NCI-H524 treated with DMSO at 0.1 percent for 48 hours (cell line): ENCODE measurements at places on chromosomes 7 and 10.

DNA sequence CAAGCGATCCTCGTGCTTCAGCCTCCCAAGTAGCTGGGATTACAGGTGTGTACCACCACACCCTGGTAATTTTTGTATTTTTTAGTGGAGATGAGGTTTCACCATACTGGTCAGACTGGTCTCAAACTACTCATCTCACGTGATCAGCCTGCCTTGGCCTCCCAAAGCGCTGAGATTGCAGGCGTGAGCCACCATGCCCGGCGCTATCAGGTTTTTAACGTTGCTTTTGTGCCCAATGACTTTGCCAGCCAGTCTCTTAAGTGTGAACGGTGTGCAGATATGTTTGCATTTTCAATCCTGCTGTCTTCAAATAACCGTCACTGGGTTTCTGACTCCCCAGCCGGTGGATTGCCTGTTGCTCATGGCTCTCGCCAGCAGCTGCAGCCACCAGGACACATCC lies 201.8 kb upstream of the PPP2R2D start:
- no peak for DNase-seq

- no peak for DNase-seq
Observed at GRCh38 chr7:107103369-107103768, 58.9 kb downstream of the PRKAR2B start.

DNA sequence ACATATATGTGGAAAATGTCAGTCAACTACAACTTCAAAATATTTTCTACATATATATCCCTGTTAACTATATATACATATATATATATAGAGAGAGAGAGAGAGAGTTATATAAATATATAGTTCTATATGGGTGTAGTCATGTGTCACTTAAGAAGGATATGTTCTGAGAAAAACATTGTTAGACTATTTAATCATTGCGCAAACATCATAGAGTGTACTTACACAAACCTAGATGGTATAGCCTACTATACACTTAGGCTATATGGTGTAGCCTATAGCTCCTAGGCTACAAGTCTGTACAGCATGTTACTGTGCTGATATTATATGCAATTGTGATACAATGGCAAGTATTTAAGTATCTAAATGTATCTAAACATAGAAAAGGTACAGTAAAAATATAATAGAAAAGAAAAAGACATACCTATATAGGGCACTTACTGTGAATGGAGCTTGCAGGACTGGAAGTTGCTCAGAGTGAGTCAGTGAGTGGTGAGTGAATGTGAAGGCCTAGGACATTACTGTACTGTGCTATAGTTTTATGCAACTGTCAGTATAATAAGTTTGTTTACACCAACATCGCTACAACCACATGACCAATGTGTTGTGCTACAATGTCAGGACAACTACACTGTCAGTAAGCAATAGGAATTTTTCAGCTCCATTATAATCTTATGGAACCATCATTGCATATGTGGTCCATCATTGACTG lies 18.0 kb upstream of the FGL2 start:
- no peak for DNase-seq

DNA sequence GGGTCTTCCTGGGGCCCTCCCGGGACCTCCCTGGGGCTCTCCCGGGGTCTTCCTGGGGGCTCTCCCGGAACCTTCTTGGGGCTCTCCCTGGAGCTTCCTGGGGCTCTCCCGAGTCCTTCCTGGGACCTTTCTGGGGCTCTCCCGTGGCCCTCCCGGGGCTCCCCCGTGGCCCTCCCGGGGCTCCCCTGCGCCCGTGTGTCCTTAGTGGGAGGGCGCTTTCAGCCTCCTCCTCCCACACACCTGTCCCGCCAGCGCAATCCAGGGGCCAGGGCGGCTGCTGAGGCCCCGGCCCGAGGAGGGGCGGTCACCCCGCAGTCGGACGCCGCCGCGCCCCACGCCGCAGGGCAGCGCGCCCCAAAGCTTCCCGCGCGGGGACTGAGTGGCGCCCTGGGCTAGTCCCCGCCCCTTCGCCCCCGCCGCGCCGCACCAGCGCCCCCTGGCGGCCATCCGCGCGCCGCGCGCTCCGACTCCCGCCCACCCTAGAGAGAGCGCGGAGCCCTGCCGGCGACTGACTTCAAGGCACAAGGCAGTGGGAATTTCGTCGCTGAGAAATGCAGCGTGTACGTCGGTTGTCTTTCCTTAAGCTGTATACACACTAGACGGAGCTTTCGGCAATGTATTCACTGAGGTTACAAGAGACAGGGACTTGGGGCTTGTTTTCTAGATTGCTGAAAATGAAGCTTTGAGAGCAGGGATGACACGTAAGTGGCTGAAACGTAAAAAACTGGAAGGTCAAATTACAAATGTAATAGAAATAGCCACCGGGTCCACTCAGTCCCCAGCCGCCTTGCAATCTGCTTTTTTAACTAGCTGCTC lies 47.1 kb downstream of the INSIG1 start:
- no peak for DNase-seq

DNA sequence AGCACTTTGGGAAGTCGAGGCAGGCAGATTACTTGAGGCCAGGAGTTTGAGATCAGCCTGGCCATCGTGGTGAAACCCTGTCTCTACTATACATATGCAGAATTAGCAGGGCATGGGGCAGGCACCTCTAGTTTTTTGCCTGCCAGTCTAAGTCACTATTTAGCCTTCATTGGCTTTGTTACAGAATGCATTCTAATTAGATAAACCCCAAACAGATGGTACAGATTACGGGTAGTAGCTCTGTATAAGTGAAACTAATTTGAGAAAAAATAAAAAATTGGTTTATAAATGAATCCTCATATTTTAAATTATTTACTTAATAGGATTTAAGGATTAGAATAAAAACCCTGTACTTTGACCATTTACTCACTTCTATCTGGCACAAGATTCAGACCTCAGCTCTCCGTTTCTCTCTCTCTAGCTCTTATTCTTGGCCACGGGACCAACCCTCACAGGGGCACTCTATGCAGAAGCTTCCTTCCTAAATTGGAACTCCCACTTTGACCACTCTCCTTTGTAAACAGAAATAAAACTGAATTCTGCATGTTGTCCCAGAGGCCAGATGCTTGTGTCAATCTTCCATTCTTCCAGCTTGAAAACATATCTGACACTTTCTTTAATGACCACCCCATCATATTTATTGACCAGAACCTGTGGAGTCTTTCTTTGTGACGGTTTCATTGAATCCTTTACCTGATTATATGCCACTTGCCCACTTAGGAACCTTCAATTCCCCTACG lies 26.8 kb downstream of the BET1 start:
- no peak for DNase-seq

DNA sequence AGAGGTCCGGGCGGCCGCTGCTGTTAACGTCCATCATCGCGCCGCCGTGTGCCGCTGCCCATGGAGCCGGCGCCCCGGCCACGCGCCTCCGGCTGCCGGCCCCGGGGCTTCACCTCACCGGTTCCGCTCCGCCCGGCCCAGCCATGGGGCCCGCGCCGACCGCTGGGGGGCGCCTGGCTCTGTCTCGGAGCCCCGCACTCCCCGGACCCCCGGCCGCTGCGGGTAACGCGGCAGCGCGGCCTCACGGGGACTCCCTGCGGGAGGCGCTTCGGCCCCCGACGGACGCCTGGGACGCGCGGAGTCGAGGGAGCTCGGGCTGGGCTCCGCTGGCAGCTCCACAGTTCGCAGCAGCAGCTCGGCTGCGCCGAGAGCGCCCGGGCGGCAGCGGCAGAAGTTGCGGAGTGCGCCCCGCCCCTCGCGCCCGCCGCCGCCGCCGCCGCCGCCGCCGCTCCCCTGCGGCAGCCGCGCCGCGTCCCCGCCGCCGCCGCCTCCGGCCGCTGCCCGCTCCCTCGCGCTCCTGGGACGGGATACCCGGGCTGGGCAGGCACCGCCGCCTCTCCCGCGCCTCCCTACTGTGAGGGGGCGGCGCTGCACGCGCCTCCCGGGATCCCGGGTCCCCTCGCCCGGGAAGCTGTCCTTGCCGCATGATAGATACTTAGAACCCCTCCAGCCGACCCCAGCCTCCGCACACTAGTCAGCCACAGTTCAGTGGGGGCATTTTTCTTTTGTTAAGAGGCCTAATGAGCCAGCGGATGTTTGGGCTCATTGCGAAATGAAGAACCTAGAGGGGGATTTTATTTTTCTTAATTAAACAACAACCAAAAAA lies at the start of gene HTR7:
HTR7 (minus strand) TSS at position 405 of the 826 bp plus-strand sequence; CDS start at position 37, 368 bp downstream.
- no peak for DNase-seq

- DNase-seq: no peak
Observed at GRCh38 chr7:65239707-65240352, 133.8 kb upstream of the ZNF92 start.

- DNase-seq: no peak
Observed at GRCh38 chr10:62034096-62034640, 132.7 kb downstream of the ARID5B start.

GRCh38 chr7:157046681-157047080 lies 36.2 kb upstream of the MNX1 start:
- no peak for DNase-seq

- DNase-seq: no peak
Observed at GRCh38 chr7:123692471-123692877, 36.8 kb downstream of the LMOD2 start.

DNA sequence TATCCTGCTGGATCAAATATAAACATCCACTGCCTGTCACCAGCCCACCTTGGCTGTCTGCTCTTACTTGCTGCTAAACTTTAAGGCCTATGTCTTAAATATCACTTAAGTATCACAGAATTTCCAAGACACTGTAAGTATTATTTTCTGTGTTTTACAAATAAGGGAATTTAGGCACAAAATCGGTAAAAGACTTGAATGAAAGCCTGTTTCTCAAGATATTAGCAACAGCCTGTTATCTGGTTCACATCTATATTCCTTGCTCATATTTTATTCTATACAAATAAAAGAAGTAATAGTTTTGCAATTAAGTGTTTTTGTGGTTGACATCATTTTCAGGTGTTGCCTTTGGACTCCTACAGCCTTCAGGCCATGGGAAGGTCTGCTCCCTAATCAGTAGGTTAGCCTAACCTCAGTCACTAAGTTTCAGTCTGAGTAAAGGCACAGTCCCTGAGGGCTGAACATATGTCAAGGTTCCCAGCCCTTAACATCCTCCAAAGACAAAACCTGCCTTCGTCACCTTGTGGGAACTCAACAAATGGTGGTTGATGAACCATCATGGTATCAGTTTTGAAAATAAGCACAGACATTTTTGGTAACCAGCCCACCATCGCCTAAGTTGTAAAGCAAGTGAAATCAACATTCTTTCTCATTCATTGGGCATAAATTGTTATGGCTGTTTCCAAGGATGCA lies 127.1 kb downstream of the CREB5 start:
- DNase-seq: no peak

DNA sequence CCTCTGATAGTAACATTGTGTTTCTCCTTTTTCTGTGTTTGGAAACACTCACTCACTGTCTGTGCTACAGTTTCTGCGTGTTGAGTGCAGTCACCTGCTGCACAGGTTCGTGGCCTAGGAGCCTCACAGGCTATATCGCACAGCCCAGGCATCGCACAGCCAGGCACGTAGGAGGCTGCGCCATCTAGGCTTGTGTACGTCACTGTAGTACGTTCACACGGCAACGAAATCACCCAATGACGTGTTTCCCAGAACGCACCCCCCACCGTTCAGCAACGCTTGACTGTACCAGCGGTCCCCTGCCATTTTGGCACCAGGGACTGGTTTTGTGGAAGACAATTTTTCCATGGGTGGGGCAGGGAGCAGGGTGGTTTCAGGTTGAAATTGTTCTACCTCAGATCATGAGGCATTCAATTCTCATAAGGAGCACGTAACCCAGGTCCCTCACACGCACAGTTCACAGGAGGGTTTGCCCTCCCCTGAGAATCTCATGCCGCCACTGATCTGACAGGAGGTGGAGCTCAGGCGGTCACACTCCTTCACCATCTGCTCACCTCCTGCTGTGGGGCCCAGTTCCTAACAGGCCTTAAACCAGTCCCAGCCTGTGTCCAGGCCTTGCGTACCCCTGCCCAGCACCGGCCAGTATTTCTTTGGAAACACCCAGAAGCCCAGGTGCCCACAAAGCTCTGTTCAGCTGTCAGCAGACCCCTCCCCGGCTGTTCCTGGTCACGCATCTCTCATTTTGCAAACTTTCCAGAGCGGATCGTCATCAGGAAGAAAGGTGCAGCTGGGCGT lies 23.2 kb upstream of the PRKAR1B start:
- DNase-seq: peak; percentile 11

- DNase-seq: no peak
Observed at GRCh38 chr7:3538041-3538440, 237.0 kb downstream of the SDK1 start.

DNA sequence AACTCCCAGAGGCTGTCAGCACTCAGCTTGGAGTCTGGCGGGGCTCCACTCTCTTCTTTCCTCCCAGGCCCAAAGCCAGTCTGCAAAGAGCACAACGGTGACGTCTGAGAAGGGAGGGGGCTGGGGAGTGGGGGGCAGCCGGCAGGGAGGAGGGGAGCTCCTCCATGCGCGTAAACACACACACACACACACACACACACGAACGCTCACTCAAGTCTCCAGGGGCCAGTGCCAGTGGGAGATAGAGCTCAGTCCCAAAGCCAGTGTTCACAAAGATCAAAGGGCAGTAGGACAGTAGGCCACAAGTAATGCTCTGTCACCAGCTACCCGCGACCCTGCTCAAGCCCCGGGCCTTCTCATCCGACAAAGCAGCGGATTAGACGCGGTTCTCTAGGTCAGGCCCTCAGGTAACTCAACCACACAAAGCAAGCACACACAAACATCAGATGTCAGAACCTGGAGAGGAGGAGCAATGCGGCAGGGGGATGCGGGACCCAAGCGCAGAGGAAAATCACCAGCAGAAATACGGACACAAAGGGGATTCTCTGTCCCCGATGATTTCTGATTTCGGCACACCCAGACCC lies 19.9 kb downstream of the TCAF1 start:
- DNase-seq: no peak

DNA sequence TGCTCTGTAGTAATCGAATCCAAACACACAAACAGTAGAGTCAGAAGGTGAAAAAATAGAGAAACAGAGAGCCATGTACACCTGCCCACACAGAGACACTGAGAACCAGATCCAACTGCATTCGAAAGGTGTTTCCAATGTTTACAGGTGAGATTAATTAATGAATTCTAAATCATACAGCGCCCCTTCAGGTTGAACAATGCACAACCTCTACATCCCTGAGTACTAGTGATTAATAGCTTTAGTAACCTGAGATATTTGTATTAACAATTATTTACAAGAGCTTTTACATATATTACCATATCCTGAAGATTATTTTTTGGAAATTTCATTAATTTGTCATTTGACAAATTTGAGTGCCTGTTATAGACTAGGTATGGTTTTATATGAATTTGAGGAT lies 7.6 kb upstream of the MRC1 start:
- no peak for DNase-seq

- DNase-seq: no peak
Observed at GRCh38 chr10:49157229-49157628, 23.4 kb upstream of the FAM170B start.

DNA sequence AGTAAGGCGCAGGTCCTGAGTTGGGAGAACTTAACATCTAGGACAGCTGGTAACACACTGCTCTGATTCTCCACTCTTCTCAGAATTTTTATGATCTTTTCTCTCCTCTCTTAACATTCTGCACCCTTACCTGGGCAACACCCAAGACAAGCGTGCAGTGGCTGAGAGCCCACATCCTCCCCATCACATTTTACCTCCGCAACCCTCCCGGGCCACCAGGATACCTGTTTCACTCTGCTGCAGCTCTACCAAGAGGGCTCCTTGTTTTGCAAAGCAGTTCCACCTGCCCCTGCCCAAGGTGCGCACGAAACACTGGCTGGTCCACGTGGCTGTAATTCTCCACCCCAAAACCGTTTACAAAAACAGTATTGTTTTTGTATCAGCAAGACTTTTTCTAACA lies 81.5 kb downstream of the ITIH5 start:
- no peak for DNase-seq

GRCh38 chr7:106050746-106051117 lies 61.4 kb downstream of the SYPL1 start:
- DNase-seq: no peak

GRCh38 chr7:81195033-81195432 lies 276.2 kb upstream of the SEMA3C start:
- DNase-seq: no peak
